Activated CD4-positive, alpha-beta T cell treated with anti-CD3 and anti-CD28 coated beads, Interleukin-2, amount 50 U/mL, for 4 hours (primary cell): ENCODE measurements at places on chromosomes 3 and 15.

GRCh38 chr15:48963524-48964113 is at the start of gene SHC4:
Gene SHC4, minus strand, starts transcription at chr15:48963919. Its CDS starts 904 bp downstream, at chr15:48963015.
- DNase-seq, result no peak

DNA sequence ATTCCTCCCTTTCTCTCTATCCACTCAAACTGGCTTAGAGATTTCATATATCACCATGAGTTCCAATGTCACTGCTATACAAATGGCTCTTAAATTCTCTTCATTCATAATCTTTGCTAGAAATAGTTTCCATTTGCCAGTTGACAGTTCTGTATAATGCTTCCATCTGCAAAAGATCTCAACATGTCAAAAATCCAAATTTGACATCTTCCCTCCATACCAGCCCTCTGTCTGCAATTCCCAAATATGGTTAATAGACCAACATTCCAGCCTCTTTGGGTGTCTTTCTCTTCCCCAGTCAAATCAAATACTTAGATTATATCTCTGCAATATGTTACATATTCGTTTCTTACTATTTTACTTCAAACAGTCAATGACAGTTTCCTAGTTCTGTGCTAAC is 64.2 kb upstream of the SERPINI2 start:
- DNase-seq, result no peak

DNA sequence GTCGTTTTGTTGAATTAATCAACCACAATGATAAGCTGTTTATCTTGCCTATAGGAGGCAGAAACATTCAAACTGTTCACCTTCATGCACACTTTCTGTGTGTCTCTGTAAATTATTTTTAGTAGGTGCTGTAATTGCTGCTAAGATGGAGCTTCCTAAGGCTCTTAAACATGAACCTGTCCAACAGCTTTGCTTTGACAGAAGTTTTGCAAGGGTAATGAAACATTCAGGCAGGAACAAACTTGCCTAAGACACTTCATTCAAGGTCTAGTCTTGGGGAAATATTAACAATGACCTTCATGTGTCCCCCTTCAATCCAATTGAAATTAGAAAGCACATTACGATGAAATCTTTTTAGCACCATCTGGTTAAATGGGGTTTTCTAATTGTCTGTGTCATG is 156.1 kb downstream of the DIPK2A start:
- no peak for DNase-seq

DNA sequence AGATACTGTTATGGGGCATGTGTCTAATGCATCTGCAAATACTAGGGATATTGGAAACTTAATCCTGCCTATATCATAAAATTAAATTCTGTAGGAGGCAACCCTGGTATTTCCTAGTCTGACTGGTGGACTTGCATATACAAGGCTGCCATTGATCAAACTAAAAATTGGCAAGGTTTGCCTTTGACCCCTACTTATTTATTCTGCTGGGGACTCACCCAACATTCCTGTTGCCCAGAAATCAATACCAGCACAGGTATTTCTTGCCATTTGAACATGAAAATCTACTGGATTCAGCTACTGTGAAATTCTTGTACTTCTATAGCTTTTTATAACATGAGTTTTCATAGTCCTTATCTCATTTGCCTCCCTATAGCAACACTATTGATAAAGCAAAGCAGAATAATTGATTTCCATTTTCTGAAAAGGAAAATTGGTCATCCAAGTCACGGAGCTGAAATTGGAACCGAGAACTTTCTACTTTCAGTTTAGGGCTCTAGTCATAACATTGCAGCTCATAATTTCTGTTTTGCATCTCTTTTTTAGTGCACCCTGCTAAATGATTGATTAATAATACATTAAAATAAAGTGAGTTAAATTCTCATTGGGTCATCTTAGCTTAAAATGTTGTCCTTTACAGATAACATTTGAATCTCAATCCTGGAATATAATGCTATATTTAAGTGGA is 365.2 kb downstream of the MFSD1 start:
- no peak for DNase-seq

DNA sequence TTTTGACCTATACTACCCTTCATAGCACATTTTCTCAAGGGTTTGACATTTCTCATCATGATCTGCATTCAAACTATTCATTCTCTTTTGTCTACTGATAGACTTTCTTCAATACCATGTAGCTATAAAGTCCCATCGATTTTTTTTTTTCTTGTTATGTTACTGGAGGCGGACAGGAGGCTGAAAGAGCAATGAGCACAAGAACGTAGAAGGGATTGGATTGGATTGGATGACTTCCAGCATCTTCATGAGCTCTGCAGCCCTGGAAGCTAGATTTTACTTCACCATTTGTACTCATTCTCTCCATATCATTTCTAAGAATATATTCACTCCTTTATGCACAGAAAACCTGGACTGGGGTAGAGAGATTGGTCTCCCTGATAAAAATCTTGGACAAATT is 43.2 kb downstream of the DUT start:
- no peak for DNase-seq

DNA sequence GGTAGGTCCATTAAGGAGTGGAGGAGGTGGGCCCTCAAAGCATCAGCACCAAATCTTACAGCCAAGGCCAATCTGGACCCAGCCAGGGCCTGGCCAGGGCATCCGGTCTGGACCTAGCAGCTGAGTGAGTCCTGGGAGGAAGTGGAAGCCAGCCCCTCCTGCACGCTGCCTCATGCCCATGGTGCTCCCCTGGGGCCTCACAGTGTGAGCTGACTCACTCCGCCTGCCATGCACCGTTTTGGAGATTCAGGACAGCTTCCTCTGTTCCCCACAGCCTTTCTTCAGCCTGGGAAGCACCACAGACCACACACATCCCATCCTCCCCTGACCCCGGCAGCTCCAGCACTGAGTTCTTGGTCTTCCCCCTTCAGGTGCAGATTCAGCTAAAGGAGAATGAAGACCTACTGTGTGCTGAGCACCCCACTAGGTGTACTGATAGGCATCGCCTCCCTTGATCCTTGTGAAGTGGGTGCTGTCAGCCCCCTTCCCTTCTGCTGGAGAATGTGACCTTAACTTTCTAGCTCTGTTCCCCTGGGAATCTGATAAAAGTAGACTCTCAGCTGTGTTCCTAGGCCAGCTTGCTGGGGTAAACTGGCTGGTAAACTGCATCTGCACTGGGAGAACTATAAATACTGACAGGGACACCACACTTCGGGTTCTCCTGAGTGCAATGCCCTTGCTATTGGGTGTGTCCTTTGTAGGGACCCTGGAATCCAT is 36.8 kb upstream of the SEC13 start:
- no peak for DNase-seq

DNA sequence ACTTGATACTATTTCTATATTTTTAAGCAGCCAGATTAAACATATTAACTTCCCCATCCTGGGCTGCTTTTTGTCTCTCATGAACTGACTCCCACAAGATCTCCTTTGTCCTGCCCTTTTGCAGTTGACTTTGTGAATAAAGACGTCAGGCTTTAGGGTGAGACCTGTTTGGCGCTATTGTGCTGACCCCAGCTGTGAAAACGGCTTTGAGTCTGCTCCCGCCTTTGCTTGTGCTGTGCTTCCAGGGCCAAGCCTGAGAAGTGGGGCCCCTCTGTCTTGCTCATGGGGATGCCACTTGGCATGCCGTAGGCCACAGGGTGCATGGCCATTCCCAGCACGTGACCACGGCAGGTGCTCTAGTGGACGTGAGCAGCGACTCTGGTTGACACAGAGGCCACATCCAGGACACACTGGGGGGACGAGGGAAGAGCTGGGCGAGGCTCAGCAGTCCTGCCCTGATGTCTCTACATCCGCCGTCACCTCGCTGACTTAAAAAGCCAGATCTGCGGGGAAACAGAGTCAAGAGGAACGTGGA is 268.9 kb upstream of the LYSMD4 start:
- no peak for DNase-seq

DNA sequence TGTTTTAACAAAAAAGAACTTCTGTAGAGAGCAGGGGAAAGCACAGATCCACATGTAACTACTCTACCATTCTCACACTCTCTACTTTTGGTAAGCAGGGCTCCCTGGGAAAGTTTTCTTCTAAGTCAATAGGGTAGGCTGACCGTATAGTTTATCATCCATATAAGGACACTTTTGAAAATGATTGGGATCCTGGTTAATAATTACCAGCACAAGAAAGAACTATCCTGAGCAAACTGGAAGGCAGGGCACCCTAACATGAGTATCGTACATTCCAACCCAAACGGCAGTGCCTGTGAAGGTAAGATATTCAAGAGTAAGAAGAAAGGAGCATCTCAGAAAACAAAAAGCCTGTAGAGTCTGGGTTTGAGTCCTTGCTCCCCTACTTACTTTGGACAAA is 22.1 kb downstream of the SUSD5 start:
- no peak for DNase-seq

GRCh38 chr3:144390786-144391185 is 419.2 kb downstream of the DIPK2A start:
- DNase-seq, result no peak

DNA sequence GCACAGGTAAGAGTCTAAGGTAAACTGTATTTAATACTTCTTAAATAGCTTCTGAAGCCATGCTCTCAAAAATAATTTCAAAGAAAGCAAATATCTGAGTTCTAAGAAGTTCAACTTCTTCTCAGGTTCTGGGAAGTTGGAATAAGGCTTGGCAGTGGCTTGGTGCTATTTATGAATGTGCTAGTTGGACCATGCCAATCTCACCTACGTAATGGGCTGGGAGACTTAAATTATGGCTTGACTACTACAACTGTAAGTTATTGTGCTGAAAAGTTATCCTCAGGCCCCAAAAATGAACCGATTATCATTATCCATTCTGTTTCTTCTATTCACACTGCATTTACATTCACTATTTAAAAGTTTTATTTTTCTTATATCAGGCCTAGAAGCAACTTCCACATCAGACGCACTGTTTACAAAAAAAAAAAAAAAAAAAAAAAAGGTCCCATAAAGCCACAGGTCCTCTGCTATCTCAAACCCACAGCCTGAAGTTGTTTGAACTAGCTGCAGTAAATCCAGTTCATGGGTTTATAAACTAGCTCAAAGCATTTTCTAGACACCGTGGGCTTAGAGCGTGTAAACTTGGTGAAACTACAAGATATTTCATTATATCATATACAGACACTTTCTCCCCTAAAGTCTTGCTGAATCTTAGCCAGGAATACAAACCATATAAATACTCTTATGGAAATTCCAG is 3.4 kb downstream of the LRIG1 start:
- DNase-seq, result no peak

DNA sequence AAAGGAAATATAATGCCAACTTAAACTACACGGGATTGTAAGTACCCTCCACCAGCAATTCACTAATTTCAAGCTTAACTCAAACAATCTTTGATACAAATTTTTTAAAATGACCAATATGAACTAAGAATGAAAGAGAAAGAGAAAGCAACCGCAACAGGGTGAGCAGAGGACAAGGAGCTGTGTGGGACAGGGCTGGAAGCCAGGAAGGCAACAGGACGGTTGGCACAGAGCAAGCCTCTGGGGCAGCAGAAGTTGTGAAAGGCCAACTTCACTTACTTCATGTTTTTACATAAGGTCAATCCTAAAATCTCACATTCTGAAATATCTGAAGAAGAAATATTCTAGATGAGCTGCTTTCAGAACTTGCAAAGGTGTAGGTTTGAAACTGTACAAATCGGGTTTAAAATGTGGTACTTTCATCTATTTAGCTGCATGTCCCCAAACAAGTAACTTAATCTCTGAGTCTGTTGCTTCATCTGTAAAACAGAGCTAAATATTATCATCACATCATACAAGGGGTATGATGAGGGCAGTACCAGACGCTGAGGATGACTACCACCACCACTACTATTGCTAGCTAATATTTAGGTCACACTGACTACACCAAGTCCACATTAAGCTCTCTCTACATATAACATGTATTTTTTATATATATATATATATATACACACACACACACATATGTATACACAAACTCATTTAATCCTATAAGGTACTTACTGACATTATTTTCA is 101.7 kb downstream of the IGSF11 start:
- no peak for DNase-seq

DNA sequence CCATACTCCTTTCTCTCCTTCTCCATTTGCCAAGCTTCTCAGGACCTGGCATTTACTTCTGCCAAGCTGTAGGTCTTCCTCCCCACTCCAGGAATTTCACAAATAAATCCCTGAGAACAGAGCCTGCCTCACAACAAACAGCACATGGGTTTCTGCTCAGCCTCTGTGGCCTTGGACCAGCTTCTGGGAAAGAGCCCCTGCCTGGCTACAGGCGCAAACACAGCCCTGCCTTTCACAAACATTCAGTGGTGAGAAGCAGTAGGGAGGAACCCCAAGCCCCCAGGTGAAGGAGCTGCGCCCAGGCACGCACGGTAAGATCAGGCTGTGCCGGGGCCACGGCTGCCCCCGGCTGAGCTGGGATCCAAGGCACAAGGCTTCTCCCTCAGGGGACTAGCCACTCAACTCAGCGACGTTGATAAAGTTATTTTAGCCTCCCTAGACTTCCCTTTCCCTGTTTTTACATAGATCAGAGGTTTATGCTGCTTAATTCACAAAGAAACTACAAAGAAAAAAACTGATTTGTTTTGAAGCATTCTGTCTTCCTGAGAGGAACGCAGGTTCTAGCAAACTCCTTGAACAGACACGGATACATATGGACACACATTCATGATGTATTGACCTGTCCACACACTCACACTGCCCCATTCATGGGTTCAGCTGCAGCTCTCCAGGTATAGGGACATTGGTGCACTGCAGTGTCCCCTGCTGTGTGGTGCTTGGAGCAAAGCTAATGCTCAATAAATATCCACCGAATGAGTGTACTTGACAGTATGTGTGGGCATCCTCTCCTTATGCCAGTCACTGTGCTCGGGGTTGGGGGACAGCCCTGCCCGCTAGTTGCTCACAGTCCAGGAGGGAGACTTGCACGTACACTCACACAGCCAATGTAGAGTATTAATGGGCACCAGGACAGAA is 25.4 kb downstream of the HES1 start:
- no peak for DNase-seq

- no peak for DNase-seq
These were observed 1.2 kb upstream of the HGD start for GRCh38 chr3:120683213-120683612.

DNA sequence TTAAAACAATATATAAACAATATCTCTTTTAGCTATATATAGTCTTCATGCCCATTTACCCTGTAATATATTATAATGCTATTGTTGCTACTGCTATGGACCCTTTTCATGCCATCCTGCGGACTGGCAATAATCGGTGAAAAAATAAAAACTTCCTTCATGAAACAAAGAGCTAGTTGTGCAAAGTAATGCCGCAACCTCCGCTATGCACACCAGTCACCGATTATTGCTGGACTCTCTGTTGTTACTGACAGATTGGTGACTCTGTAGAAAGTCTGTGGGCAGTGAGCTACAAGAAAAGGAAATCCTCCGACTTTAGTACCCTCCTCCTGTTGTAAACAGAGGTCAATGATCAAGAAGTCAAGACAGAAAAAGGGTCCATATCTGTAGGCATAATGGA is 17.9 kb upstream of the ICE2 start:
- DNase-seq, result no peak
